CD4-positive, alpha-beta T cell treated with Interleukin-15 for 1 hour (primary cell): ENCODE measurements at places on chromosomes 16 and 17.

GRCh38 chr16:54936979-54937670, 6.5 kb downstream of the IRX5 start:
- DNase-seq = no peak

DNA sequence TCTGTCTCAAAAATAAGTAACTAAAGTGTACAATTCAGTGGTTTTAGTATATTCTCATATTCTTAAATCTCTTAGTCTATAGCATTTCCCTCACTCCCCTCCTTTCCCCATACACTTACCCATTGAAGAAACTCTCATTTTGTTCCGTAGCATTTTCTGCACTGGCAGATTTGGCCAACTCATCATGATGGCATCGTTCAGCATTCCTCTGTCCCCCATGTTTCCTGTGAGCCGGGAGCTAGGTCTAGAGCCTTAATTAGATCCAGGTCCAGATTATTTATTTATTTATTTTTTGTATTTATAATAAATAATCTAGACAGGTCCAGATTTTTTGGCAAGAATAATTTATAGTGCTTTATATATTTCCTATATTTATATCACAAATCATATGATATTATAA, 31.0 kb downstream of the HEATR3 start:
- DNase-seq = no peak

- DNase-seq = no peak
Observed at GRCh38 chr17:53092072-53092471, 730.7 kb upstream of the KIF2B start.

DNA sequence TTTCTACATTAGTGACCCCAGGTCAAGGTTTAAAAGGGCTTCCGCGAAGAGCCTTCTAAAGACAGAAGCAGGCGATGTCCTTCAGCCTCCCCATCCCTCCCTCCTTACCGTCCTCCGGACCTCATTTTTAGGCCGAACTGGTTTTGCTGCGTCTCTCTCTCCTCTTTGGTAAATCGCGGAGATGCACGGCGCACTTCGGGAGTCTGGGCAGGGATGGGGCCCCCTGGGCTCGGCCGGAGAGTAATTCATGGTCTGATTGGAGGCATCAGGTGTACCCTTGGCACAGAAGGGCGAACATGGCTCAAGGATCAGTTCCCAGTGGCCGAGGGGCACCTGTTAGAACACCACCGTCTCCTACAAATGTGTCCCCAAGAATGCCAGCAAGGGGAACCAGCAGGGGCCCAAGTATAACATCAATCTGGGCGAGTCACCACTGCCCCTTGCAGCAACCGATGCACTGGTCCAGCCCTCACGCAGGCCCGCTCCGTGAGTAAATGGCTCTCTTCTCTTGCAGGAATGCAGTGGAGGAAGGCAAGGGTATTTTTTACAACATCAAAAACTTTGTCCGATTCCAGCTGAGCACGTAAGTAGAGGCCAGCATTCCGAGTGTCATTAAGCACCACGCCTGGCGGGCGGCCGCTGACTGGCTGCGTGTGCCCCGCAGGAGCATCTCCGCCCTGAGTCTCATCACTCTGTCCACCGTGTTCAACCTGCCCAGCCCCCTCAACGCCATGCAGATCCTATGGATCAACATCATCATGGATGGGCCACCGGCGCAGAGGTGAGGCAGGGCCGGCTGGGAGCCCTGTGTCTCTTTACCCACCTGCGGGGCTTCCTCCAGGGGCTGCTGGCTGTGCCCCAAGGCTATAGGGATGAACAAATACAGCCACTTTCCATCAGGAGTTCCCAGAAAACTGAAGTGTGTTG, 45.6 kb downstream of the MEAK7 start:
- no peak for DNase-seq

DNA sequence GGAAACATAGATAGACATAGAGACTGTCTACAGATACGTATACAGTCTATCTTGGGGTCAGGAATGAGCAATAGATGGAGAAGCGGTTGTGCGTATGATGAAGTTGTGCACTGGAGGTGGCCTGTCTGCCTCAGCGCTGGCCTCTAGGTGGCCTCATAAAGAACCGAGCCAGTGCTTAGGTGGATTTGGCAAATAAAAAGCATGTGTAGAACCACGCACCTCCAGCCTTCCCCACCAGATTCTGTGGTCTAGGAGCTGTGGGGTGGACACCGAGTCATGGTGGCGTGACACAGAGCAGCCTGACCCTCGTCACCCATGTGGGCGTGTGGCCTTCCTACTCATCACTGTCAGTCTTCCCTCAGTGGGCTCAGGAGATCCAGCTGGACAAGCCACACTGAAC, 34.0 kb downstream of the PGS1 start:
- DNase-seq = peak; percentile 34

DNA sequence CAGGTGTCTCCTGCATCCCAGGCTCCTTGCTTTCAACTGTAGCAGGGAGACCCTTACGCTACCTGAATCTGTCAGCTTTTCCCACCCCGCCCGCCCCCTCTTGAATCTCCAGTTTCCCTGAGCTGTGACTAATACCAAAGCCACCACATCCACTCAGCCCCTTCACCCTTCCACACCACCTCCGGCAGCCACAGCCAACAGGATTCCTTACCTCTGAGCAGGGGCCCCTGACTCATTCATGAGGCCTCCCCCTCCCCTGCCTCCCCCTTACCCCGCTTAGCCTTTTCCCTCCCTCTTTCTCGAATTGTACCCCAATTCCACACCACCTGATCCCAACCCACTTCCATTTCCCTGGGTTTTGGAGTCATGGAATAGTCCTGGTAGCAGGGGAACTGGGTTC, 2.3 kb downstream of the STX1B start:
- DNase-seq = no peak

DNA sequence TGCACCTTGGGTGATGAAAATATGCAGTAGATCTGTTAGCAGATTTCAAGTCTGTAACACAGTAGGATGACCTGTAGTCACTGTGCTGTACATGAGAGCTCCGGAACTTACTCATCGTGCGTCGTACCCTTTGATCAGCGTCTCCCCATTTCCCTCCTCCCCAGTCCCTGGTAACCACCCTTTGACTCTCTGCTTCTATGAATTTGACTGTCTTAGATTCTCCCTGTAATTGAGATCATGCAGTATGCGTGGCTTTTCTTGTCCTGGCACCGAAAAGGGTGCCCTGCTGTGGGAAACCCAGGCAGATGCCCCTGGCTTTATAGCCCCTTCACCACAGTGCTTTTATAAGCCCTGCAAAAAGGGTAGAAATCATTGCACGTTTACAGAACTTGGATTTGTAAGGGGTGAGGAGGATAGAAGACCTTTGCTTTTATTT, 20.5 kb downstream of the CLEC16A start:
- DNase-seq = peak; percentile 68

DNA sequence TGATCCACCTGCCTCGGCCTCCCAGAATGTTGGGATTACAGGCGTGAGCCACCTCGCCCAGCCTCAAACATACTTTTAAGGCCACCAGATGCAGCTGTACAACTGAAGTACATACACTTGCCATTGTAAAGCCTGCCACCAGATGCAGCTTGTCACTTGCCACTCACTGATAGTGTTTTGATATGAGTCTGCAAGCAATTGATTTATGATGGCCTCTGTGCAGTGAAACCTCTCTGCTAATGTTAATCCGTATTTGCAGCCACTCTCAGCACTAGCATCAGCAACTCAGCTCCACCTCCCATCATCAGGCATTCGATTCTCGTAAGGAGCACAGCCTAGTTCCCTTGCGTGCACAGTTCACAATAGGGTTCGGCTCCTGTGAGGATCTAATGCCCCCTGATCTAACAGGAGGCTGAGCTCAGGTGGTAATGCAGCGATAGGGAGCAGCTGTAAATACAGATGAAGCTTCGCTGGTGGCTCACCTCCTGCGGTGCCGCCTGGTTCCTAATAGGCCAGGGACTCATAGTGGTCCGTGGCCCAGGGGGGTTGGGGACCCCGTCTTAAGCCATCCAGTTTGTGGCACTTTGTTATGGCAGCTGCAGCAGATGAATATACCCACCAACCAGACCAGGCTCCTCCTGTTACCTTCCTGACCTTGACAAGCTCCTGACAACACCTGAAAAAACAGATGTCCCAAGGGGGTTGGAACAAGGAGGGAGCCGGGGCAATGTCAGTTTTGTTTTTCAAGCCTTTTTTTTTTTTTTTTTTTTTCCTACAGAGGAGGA, 1.3 kb upstream of the HERPUD1 start:
- DNase-seq = no peak

DNA sequence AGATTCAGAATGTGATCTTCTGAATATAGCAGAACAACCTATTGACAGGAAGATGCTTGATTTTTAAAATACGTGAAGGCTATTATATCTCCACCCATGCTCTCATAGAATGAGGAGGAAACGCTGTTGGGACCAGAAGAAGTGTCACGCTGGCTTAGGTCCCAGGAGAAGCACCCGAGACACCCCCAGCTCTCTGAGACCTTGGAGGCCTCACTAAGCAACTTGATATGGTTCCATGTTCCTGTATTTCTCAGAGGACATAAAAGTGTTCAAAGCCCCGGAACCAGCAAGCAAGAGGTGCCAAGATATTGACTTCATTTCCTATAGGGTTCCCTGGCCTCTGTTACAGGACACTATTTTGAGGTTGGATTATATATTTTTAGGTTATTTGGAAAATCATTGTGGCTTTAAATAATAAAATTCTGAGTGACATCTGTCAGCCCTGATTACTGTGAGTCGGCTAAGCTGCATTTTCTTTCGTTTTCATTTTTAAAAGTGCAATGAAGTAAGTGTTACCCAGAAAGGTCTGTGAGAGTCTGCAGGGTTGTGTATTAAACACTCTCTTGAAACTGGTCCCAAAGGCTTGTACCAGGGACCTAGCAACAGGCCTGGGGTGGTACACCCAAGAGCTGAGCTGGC, 400.0 kb downstream of the SOX9 start:
- DNase-seq = no peak
